ENCODE measurements at places on chromosomes 7 and 10. TPM values are rescaled to one million over a fixed set of nuclear protein-coding genes. Genes with fewer than 3 reads are reported as not detected.

FAM25C gene
- total RNA-seq: not detected

DNA sequence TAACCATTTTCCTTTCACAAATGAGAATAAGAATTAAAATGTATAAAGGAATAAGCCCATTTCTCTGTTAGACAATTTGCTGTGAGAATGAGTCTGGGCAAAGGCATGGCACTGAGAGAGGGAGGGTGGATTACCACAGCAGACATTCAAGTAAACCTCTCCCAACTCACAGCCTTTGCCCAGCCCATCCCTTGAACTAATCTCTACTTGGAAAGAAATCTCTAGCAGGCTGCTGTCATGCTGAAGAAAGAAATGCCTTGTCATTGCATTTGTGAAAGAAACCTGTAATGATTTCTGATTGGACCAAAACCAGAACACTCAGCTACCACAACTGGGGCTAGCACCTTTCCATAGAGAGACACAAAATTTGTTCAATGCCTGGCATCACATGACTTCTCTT, 39.2 kb downstream of the CH25H start:
- no peak for DNase-seq
- H3K36me3 ChIP-seq: no peaks in the 10 kb centered on the region
- H3K4me1 ChIP-seq: no peaks in the 10 kb centered on the region
- no peak overlapping the region for H3K4me3 ChIP-seq

- H3K4me1 ChIP-seq: no peaks in the 10 kb centered on the region
- H3K36me3 ChIP-seq: no peaks in the 10 kb centered on the region
- peak; percentile 69 for DNase-seq
- no peak overlapping the region for H3K4me3 ChIP-seq
- H3K27me3 ChIP-seq: peaks cover 53% of the 10 kb centered on the region
- H3K27ac ChIP-seq: peak overlapping the region; percentile 66
Measured at GRCh38 chr10:43287056-43288007, 20.5 kb upstream of the RASGEF1A start.

DNA sequence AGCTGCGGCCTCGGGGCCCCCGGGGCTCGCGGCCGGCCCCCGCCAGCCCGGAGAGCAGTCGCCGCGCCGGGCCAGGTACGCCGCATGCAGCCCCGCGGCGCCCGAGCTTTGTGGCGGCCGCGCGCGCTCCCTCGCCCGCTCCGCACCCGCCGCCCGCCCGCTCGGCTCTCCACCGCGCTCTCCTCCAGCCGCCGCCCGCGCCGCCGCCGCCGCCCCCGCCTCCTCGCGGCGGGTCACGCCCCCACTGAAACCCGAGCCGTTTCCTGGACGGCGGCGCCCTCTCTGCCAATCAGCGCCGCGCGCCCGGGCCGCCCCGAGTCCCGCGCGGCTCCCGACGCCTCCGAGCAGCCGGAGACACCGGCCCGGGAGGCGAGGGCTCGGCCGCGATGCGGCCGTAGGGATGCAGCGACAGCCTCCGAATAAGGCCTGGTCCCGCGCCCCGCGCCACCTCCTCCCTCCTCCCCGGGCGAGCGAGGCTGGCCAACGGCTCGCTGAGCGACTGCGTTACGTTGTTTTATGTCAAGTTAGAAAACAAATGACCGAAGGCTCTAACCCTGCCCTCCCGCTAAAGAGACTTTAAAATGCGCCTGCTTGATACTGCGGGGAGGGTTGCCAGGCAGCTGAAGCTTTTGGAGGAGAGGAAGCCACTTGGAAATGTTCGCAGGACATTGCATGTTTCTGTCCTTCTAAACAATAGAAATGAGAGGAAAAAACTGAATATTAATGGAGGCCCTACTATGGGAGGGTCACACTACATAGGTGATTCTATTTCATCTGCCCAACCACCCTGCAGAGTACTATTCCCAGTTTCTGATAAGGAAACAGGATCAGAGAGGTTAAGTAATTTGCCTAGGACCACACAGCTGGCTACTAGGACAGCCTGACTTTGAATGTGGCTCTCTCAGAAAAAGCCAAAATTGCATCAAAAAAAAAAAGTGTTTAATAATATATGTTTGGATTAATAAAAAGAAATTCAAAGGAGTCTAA, at the start of gene FGFR2:
Gene FGFR2, minus strand, starts transcription at position 182 of the 987 bp plus-strand sequence. CDS start 4,627 bp downstream, outside the sequence.
- DNase-seq: peak; percentile 96
- H3K4me1 ChIP-seq: peaks cover 26% of the 10 kb centered on the region
- H3K4me3 ChIP-seq: peak within 1 kb of the TSS; percentile 50
